ENCODE measurements at places on chromosomes 3 and 15. TPM values are rescaled to one million over a fixed set of nuclear protein-coding genes. Genes with fewer than 3 reads are reported as not detected.

TMEM108 gene
- not detected for total RNA-seq

GRAMD2A gene
- 0.09 TPM for total RNA-seq

FEM1B gene
- 58.1 TPM for total RNA-seq

CHRFAM7A gene
- 0.69 TPM for total RNA-seq

RARRES1 gene
- total RNA-seq = 174 TPM

ROBO2 gene
- 0.17 TPM for total RNA-seq

GOLGA6A gene
- under 0.01 TPM for total RNA-seq

Measured in bronchial smooth muscle cell (primary cell).